ENCODE measurements at places on chromosomes 7 and 10.

GRCh38 chr10:49387071-49387470, 8.8 kb downstream of the DRGX start:
- no peak for DNase-seq

GRCh38 chr10:132374612-132375011, 22.4 kb upstream of the PWWP2B start:
- no peak for DNase-seq

DNA sequence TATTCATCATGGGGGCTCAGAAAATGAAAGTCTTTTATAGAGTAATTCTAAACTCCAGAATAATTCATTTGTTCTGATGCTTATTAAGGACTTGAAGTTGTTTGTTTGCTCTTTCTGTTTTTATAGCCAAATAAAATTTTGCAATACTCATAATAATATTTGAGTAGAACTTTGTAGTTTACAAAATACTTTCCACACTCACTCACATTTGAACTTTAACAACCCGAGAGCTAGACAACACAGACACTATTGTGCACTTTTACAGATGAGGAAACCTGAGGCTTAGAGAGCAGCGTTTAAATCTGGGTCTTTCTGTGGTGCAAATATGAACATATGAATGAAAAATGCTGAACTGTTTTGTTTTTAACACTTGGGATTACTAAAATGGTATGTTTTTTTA, 126.8 kb downstream of the KAT6B start:
- DNase-seq: no peak

- DNase-seq: no peak
Measured at GRCh38 chr7:106041140-106041717, 70.9 kb downstream of the SYPL1 start.

DNA sequence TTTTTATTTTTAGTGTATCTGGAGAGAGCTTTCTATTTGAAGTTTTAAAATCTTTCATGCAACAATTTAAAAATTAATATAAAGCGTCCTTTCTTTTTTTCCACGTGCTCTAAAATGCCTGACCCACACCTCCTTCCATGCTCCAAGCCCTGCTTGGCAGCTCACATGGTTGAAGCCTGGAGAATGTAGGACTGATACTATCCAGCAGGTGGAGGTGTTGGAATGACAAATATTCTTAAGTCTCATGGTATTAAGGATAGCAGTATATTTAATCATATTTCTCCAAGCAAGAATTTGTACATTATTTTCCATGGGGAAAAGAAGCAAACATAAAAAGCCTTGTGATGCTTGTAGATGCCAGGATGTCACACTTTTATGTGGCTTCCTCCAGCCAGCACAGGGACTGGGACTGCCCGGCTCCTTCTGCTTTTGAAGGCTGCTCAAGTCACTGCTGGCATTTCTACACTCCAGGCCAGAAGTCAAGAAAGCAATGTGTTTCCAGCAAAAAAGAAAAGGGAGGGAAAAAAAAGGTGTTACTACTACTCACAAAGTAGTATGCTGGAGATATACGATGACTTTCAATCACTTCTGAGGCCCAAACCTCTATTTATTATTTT, 49.7 kb downstream of the BZW2 start:
- no peak for DNase-seq

DNA sequence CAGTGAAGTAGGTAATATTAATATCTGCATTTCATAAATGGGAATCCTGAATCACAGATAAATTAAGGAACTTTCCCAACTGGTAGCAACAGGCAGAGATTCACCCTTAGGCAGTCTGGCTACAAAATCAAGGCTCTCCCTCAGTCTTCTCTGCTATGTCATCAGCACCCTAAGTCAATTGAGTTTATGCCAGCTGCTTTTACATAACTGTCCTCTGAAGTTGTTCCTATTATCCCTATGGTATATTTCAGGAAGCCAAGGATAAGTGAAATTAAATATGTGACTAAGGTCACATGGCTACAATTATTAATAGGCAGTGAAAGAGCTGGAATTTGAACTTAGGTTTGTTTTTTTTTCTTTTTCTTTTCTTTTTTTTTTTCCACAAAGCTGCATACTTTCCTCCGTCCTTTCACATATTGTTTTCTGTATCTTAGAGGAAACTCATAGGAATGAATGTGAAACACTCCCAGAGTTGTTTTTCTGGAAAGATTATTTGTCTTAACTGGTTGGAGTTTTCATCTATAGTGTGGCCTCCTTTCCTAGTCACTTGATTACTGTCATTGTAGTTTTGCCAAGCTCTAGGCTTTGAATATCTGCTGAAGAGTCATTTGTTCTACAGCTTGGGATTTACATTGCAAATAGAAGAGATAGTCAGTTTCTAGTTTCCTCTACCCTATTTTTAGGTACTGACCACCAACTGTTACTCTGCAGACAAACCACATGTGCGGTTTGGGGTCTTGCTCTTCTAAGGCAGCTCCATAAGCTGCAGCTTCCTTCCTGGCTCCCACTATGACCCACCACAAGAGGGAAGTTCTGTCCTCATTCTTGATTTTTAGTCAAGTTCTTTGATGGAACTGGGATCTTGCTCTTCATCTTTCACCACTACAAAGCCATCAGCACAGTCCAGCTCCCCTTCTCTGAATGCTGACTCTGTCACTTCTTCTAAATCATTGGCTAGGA, 338.0 kb upstream of the KIAA1217 start:
- DNase-seq: no peak

Measured in anterior cingulate cortex (tissue), 58 donors.